ENCODE measurements at places on chromosomes 6 and 20.

DNA sequence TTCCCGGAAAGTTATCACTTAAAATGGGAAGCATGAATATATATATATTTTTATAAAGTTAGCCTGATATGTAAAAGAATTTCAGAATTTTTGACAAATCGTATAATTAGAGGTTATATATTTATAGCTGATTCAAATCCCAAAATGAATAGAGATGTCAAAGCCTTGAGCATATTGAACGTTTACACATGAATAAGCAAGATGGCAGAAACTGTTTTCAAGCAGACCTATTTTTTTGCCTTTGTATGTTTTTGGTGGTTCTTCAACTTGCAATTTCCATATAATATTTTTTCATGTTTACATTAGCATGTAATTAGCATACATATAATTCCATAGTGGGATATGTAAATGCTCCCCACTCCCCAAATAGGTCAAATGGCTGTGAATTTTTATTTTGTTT is 189.9 kb downstream of the PRL start:
- no peak for DNase-seq

DNA sequence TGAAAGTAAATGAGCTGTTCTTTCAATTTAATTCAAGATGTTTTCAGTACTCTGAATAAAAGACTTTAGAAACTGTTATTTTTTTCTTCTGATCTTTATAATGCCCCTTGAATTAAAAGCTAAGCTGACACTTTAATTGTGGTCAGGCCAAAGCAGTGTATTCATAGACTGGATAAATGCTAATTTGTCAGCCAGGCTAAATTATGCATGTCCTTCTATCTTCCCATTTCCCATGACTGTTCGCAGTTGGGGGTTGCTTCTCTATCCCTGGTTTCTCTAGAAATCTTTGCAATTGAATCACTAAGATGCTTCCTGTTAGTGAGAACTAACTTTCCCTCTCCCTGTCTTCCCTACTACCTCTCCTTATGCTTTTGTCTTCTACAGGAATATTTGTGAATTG is 396.2 kb downstream of the RFPL4B start:
- no peak for DNase-seq

- no peak for DNase-seq
Measured at GRCh38 chr6:67358241-67358640, 1276.8 kb upstream of the ADGRB3 start.

DNA sequence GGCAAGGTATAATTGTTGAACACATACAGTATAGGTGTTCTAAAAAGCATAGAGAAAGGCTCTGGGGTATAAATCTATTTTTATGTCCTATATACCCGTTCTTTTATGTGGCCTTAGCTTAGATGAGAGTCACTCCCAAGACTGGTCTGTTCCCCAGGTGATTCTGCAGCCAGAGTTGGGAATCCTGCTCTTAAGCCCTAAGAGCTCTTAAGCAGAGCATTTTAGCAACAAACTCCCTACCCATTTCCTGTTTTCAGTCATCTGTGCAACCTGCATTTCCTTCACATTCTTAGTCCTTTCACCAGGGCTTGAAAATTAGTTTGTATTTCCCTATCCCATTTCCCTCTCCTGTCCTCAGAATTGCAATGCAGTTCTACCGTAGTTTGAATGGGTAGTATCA is 166.1 kb downstream of the HS3ST5 start:
- DNase-seq = no peak

GRCh38 chr6:53027131-53027718 is 32.1 kb upstream of the GSTA4 start:
- DNase-seq = no peak

DNA sequence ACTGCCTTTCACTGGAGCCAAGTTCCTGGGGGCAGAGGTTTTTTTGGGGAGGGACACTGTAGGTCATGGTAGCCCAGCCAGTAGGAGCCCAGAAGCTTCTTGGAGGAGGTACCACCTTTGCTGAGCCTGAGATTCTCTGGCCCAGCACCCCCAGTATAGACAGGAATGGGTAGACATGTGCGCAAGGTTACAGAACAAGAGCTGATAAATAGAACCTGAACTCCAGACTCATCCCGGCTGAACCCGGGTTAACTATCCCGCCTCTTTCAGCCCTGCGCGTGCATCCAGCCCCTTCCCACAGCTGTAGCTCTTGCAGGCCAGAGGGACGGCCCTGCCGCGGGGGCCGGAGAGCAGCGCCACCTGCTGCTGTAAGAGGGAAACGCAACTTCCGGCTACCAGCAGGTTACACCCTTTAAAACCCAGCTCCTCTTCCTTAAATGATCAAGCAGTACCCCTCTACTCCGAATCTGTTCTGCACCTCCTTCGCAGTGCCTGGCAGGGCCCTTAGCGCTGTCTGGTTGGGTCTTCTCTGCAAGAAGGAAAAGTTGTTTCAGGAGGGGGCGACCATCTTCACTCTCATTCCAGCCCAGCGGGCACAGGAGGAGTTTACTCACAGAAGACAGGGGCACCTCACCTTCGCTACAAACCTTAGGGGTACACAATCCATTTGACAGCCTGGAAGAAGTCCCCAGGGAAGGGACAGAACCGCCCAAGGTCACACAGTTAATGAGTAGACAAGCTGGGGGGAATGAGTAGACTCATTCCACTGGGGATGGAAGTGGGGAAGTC is 7.5 kb downstream of the SRXN1 start:
- peak; percentile 49 for DNase-seq

GRCh38 chr20:37538003-37538402 is 10.3 kb upstream of the BLCAP start:
- DNase-seq = no peak

GRCh38 chr6:166650824-166651807 is 24.1 kb upstream of the RPS6KA2 start:
- no peak for DNase-seq

DNA sequence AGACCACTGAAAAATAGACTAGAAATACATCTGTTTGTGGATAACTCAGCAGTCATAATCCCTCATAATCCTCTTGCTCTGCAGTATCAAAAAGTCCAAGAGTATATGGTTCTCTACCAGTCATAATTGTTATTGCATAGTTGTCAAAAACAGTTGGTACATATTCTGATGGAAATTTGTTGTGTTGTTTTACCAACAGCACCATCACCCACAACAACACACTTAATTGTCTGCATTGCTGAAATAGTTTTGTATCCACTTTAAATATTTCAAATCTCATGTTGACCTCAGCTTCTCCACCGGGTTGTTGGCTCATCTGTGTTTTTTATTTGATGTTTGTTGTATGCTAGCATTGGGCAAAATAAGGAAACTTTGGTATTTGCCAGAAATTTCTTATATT is 39.4 kb downstream of the ITCH start:
- DNase-seq = no peak

All from D721Med (cell line).